Fibroblast of skin of back (primary cell): ENCODE measurements at places on chromosomes 5 and 9.
A peak's percentile ranks its signal among the peaks of the same experiment; 100 is the strongest.

- no peak for DNase-seq
Observed at GRCh38 chr9:114382699-114383520, 4.9 kb downstream of the AKNA start.

- no peak for DNase-seq
Observed at GRCh38 chr5:41575110-41575779, 64.8 kb upstream of the PLCXD3 start.

GRCh38 chr5:135723491-135723890 lies 111.0 kb upstream of the SLC25A48 start:
- no peak for DNase-seq

DNA sequence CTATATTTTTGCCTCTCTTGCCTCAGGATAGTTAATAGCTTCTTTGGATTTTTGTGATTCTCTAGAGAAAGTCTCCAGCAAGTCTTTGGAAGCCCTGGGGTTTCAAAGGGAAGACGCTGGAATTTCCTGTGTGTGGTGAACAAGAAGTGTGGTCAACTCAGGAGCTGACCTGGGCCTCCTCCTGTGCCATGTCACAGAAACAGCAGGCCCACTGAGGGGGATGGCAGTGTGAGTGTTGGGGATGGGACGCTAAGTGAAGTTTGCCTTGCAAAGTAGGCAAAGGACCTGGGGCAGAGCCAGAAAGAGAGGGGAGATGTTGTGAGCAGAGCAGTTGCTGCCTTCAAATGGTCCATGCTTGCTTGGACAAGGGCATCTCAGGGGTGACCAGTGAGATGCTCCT lies 226.3 kb downstream of the DMRT2 start:
- DNase-seq, result no peak

- DNase-seq, result peak; percentile 25
Observed at GRCh38 chr5:2752821-2753439, 1.5 kb upstream of the IRX2 start.

DNA sequence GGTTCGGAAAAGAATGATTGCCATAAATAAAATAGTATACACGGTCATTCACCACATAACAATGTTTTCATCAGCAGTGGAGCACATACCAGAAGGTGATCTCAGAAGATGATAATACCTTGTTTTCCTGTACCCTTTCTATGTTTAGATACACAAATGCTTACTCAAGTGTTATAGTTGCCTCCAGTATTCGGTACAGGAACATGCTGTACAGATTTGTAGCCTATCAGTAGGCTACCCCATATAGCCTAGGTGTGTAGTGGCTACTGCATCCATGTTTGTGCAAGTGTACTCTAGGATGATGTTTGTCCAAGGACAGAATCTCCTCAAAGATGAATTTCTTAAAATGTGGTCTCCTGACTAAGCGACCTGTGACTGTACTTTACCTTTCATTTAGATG lies 59.2 kb downstream of the ICE1 start:
- DNase-seq, result no peak

GRCh38 chr5:17203329-17204132 lies 13.9 kb upstream of the BASP1 start:
- peak; percentile 81 for DNase-seq
